ENCODE measurements at places on chromosomes 12 and 14. TPM values are rescaled to one million over a fixed set of nuclear protein-coding genes. Genes with fewer than 3 reads are reported as not detected.
A peak's percentile ranks its signal among the peaks of the same experiment; 100 is the strongest.

DNA sequence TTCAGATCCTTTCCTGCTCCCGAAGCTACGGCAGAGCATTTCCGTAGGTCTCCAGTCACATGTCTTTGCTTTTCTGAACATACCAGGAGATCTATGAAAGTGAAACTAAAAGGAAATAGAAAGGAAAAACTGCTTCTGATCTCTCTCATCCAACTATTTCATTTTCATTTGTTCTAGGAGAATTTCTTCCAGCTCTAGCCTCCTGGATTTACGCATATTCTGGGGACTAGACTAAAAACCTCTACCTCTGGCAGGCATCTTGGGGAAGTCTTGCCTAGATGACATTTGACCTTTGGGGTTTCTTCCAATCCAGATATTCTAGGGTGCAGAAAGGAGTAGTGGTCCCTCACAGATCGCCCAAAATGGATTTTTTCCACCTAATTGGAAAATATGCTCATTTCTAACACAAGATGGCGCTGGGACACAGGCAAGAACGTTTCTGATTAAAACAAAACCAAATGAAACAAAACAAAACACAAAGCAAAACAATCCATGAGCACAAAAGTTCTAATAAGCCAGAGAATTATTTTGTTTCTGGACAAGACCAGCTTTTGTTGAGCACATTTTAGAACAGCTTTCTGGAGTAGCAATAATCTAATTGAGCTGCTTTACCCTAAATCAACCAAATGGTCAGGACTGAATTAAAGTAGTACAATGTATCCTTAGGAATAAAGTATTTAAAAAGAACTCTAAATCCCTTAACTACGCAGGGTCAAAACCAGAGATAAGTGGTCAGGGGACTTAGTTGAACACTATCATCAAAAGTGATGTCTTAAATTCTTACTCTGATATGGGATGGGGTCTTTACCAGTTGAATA is 12.3 kb upstream of the PARP11 start:
- peak; percentile 45 for DNase-seq

DNA sequence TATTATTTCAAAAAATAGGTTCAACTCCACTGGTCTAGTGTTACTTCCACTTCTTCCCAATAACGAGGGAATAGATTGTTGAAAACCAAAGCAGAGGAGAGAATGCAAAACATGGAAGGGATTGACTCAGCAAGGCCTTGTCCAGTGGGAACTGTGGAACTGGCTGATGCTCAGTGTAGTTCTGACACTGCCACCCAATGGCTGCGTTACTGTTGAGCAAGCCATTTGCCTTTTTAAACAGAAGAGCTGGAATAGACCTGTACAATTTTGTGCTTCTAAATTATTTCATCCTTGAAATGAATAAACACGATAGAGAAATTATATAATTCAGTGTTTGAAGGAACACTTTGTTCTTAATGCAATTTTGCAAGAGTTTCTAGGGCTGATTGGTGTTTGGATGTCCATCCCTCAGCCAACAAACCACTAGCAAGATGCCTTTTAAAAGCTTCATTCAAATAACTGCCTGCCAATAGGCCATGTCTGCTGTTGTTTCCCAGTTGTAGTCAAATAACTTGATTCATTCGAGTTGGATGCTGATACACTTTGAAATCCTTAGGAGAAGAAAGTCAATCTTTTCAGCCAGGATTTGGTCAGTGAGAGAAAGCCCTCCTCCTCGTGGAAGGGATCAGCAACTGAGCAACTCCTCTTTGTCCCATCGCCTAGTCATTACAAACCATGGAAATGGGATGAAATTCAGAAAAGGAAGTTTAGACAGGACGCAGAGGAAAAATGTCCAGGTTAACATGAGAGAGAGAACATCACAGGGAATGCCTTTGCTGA is 7.3 kb upstream of the MGP start:
- no peak for DNase-seq

DNA sequence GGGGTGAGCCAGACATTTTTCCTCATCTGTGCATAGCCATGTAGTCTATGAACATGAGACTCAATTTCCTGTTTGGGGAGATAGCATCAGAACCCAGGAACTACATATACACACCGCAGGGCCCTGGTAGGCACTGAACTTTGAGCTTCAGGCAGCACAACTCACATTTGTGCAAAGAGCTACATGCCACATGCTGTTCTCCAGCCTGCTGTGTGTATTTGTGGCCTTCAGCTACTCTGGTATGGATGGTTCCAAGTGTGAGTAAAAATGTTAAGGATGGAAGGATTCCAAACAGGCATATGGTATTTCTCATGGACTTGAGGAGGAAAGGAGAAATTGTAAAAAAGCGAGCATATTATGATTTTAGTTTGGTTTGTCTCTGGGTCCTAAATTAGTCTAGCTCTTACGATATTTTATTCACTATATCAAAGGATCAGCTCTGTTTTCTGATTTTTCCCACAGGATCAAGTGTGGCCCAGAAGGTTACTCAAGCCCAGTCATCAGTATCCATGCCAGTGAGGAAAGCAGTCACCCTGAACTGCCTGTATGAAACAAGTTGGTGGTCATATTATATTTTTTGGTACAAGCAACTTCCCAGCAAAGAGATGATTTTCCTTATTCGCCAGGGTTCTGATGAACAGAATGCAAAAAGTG is 422.4 kb upstream of the OR4E1 start:
- peak; percentile 44 for DNase-seq

DNA sequence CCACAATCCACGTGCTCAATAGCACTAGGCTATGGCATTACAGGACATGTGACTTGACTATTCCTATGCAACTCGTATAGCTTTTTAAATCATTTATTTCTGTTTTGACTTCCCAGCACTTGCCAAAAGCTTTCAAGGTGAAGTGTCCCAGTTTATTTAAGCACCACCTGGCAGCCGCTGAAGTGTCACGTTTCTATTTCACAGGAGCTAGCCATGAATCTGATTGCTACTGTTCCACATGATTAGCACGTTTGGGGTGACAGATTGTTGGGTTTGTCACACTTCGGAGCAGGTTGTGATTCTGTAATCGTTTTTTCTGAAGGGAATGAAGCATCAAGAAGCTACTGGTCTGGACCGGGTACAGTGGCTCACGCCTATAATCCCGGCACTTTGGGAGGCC is 39.9 kb upstream of the BICDL1 start:
- DNase-seq: no peak

BDKRB2 gene
- total RNA-seq: not detected

- DNase-seq: no peak
These were observed 11.4 kb downstream of the RIOX1 start for GRCh38 chr14:73502017-73502619.
